Esophagus muscularis mucosa (tissue), 4 donors: ENCODE measurements at places on chromosomes 1 and 21. TPM values are rescaled to one million over a fixed set of nuclear protein-coding genes. Genes with fewer than 3 reads are reported as not detected.
A peak's percentile ranks its signal among the peaks of the same experiment; 100 is the strongest.

The TRAF3IP3 gene
- 4.3 TPM for total RNA-seq

The SLC9C2 gene
- total RNA-seq: not detected

The ANKRD35 gene
- 11.1 TPM for total RNA-seq

The TRIM33 gene
- total RNA-seq: 28.0 TPM

The KCNA3 gene
- total RNA-seq: 3.1 TPM

GRCh38 chr1:11845641-11846335, 1.8 kb downstream of the NPPA start:
- no peak overlapping the region for H3K4me3 ChIP-seq
- no peaks in the 10 kb centered on the region for H3K27me3 ChIP-seq
- DNase-seq: no peak
- peaks cover 5% of the 10 kb centered on the region for H3K4me1 ChIP-seq
- H3K36me3 ChIP-seq: peaks cover 67% of the 10 kb centered on the region

GRCh38 chr1:50724626-50725286, 235.3 kb downstream of the FAF1 start:
- H3K4me3 ChIP-seq: no peak overlapping the region
- H3K36me3 ChIP-seq: peaks cover 15% of the 10 kb centered on the region
- no peaks in the 10 kb centered on the region for H3K27me3 ChIP-seq
- DNase-seq: no peak
- no peaks in the 10 kb centered on the region for H3K4me1 ChIP-seq

DNA sequence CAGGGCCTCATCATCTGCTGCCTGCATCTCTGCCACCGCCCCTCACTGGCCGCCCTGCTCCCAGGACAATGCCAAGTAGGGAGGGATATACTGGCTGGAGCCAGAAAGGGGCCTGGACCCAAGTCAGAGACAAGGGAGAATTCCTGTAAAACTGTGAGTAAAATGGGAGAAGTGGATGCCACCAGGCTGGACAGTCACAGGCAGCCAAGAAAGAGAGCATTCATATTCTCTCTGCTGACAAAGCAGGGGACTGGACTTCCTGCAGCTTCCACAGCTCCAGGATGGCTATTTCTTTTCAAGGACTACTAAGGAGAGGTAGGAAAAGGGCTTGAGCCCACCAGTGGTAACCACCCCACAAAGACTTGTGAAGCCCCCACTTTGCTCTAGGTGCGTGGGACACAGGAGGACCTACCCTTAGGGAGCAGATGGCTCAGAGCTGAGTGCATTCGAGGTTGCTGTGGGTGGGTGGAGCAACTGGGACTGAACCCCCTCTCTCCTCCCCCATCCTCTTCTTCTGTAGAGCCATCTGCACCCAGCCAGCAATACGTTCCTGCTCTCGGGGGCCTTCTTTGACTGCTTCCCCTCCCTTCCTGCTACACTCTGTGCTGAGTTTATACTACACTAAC, 57.5 kb downstream of the GLIS1 start:
- H3K27ac ChIP-seq: no peak overlapping the region
- H3K4me1 ChIP-seq: peaks cover 10% of the 10 kb centered on the region
- DNase-seq: no peak
- no peaks in the 10 kb centered on the region for H3K36me3 ChIP-seq
- no peak overlapping the region for H3K4me3 ChIP-seq
- H3K27me3 ChIP-seq: no peaks in the 10 kb centered on the region

DNA sequence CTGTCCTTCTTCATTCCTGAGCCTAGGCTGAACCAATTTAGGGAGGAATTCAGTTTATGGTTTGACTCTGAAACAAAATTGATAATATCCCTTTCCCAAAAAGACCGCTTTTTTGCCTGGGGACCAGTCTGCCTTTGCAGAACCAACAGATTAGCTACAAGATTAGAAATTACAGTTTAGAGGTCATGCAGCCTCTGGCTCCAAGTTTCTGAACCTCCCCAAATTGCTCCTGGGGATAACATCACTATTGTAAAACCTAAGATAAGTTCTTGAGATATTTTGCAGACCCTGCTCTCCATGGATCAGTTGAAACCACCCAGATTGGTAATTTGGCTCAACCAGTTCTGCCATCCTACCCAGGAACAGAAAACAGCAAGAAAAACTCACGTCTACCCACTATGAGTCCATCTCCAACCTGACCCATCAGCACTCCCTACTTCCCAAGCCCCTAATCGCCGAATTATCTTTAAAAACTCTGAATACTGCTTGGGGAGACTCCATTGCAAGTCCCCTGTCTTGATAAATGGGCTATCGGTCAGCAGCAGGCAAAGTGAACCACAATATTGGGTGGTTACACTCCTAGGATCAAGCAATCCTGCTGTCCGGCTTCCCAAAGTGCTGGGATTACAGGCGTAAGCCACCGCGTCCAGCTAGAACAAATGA, 605 bp upstream of the RABGGTB start:
- peaks cover under 1% of the 10 kb centered on the region for H3K36me3 ChIP-seq
- H3K4me1 ChIP-seq: peaks cover 43% of the 10 kb centered on the region
- H3K27me3 ChIP-seq: no peaks in the 10 kb centered on the region
- peak overlapping the region; percentile 92 for H3K4me3 ChIP-seq
- DNase-seq: no peak
- H3K27ac ChIP-seq: peak overlapping the region; percentile 89

- no peaks in the 10 kb centered on the region for H3K36me3 ChIP-seq
- no peak overlapping the region for H3K27ac ChIP-seq
- H3K4me1 ChIP-seq: peaks cover 22% of the 10 kb centered on the region
- peak overlapping the region; percentile 32 for H3K4me3 ChIP-seq
- DNase-seq: no peak
These were observed 271.6 kb downstream of the TRABD2B start for GRCh38 chr1:47725511-47725991.

- no peaks in the 10 kb centered on the region for H3K4me1 ChIP-seq
- H3K36me3 ChIP-seq: no peaks in the 10 kb centered on the region
- H3K27me3 ChIP-seq: no peaks in the 10 kb centered on the region
- no peak overlapping the region for H3K4me3 ChIP-seq
- DNase-seq: no peak
These were observed 109.5 kb upstream of the LMO4 start for GRCh38 chr1:87219141-87219540.

GRCh38 chr1:201721082-201722049, 107.6 kb upstream of the IPO9 start:
- peaks cover 4% of the 10 kb centered on the region for H3K36me3 ChIP-seq
- DNase-seq: no peak
- peak overlapping the region; percentile 86 for H3K27ac ChIP-seq
- H3K4me1 ChIP-seq: peaks cover 73% of the 10 kb centered on the region
- no peaks in the 10 kb centered on the region for H3K27me3 ChIP-seq
- no peak overlapping the region for H3K4me3 ChIP-seq

GRCh38 chr1:100721526-100722207, 2.1 kb downstream of the VCAM1 start:
- H3K4me3 ChIP-seq: peak overlapping the region; percentile 32
- H3K36me3 ChIP-seq: no peaks in the 10 kb centered on the region
- H3K27me3 ChIP-seq: no peaks in the 10 kb centered on the region
- peaks cover 5% of the 10 kb centered on the region for H3K4me1 ChIP-seq
- DNase-seq: no peak
- H3K27ac ChIP-seq: no peak overlapping the region

DNA sequence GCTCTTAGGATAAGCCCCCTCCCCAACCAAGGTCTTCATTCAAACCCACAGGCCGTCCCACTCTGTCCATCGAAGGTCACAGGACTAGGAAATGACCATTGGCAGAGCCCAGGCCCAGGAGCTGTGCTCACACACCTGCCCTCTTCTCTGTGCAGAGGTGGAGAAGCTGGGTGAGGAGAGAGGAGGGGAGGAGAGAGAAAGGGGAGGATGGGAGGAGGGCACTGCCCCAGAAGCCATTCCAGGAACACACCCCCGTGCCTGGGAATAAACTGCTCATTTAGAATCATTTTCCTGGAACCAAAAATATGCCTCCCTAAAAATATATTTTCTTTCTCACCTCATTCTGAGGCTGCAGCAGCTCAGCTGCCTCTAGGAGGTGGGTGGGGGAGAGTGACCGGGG, 6.4 kb upstream of the SDC3 start:
- no peak for DNase-seq
- H3K36me3 ChIP-seq: no peaks in the 10 kb centered on the region
- H3K4me3 ChIP-seq: no peak overlapping the region

DNA sequence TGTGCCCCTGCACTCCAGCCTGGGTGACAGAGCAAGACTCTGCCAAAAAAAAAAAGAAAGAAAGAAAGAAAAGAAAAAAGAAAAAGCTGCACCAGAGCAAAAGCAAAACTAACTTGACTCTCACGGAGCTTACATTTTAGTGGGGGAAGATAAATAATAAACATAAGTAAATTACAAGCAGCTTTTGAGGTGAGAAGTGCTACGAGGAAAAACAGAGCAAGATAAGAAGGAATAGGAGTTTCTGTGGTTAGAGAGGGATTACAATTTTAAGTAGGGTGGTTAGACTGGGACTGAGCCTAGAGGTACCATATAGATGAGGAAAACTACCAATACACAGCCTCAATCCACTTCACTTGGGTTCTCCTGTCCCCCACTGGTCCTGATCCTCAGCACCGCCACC, 43.9 kb downstream of the TGFBR3 start:
- H3K27ac ChIP-seq: peak overlapping the region; percentile 84
- H3K4me1 ChIP-seq: peaks cover 22% of the 10 kb centered on the region
- no peaks in the 10 kb centered on the region for H3K27me3 ChIP-seq
- no peaks in the 10 kb centered on the region for H3K36me3 ChIP-seq
- no peak overlapping the region for H3K4me3 ChIP-seq
- DNase-seq: no peak

DNA sequence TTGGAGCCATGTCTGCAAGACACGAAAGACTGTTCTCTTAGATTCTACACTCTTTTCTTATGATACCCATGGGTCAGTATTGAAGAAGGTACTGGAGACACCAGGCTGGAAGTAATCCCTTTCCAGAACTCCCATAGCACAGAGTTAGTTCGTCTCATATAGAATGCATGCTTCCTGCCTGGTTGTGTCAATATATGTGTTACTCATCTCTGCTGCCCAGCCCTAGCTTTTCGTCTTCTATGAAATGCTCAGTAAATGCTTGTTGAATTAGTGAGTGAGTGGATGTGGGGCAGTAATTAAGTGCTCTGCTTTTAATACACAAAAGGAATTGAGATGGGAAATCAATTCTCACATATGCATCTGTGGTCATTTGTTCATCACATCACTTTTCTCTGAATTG, 32.1 kb downstream of the ADCY10 start:
- no peak for DNase-seq
- H3K27me3 ChIP-seq: no peaks in the 10 kb centered on the region

DNA sequence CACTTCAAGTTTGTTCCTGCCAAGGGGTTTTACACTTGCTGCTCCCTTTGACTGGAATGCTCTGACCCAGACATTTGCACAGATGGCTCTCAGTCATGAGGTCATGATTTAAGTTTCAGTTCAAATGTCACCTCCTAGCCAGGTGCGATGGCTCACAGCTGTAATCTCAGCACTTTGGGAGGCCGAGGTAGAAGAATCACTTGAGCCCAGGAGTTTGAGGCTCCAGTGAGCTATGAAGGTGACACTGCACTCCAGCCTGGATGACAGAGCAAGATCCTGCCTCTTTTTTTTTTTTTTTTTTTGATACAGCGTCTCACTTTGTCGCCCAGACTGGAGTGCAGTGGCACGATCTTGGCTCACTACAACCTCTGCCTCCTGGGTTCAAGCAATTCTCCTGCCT, 4.5 kb upstream of the ZMYM4 start:
- H3K4me3 ChIP-seq: no peak overlapping the region
- no peak for DNase-seq
- no peaks in the 10 kb centered on the region for H3K27me3 ChIP-seq
- H3K4me1 ChIP-seq: peaks cover 6% of the 10 kb centered on the region
- no peak overlapping the region for H3K27ac ChIP-seq

DNA sequence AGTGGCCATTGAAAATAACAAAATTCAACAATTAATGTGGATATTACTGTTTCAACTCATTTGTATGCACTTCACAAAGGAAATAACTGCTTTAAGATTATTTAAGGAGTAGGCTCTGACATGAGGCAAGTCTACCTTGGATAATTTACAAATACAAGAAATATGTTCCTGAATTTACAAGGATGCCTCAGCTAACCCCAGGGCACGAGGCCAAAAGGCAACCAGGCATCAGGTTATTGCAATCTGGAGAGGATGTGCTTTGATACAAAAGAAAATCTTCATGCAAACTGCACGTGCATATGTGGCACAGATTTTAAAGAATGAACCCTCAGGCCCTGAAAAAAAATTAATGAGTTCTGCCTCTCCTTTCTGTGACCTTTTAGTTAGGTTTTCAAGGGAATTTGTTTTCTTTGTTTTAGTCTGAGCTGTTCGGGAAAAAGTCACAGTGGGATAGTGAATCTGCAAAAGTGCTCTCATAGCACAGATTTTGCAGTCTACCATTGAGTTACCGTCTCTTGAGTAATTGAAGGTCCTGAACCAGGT, 1304.2 kb upstream of the ADGRL4 start:
- H3K27me3 ChIP-seq: no peaks in the 10 kb centered on the region
- H3K27ac ChIP-seq: no peak overlapping the region
- H3K36me3 ChIP-seq: no peaks in the 10 kb centered on the region
- no peak overlapping the region for H3K4me3 ChIP-seq
- no peaks in the 10 kb centered on the region for H3K4me1 ChIP-seq

DNA sequence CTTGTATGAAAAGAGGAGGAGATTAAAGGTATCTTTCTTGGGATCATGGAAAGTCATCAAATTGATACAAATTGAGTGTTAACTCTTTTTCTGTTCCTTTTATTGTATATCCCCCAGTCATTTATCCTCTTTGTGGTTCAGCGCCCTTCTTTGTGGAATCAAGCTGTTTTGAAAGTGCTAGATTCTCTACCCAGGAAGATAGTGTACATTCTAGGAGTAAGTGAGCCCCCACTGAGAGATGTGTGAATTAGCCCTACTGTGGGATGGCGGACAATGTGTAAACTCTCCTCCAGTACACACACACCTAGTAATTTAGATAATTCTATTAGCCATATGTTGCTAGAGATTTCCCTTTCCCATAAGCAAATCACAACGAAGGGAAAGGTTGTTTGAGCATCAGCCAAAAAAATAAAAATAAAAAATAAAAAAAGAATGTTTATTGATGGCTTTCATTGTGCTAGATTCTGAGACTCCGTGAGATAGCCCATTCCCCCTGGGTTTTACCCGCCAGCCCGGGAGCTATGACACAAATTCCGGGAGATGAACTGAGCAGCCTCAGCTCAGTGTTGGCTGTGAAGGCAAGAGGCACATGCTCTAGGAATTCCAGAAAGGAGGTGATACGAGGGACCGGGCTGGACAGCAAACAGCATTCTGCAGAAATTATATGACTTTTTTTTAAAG, 378.4 kb upstream of the RUNX1 start:
- DNase-seq: no peak
- H3K27ac ChIP-seq: no peak overlapping the region
- no peak overlapping the region for H3K4me3 ChIP-seq
- H3K27me3 ChIP-seq: peaks cover 5% of the 10 kb centered on the region
- H3K4me1 ChIP-seq: peaks cover 14% of the 10 kb centered on the region

GRCh38 chr21:32499249-32500055, 85.9 kb downstream of the TCP10L start:
- H3K27me3 ChIP-seq: no peaks in the 10 kb centered on the region
- no peak overlapping the region for H3K4me3 ChIP-seq
- peak overlapping the region; percentile 19 for H3K27ac ChIP-seq

GRCh38 chr1:63887809-63888208, 114.0 kb downstream of the ROR1 start:
- H3K4me1 ChIP-seq: peaks cover 4% of the 10 kb centered on the region
- H3K27me3 ChIP-seq: no peaks in the 10 kb centered on the region
- H3K36me3 ChIP-seq: no peaks in the 10 kb centered on the region
- no peak overlapping the region for H3K4me3 ChIP-seq

- H3K4me1 ChIP-seq: peaks cover 12% of the 10 kb centered on the region
- DNase-seq: no peak
- no peaks in the 10 kb centered on the region for H3K36me3 ChIP-seq
These were observed 7.1 kb downstream of the MEX3A start for GRCh38 chr1:156075162-156075561.
